Right atrium auricular region (tissue), 2 donors: ENCODE measurements at places on chromosomes 3 and 15. TPM values are rescaled to one million over a fixed set of nuclear protein-coding genes. Genes with fewer than 3 reads are reported as not detected.

The CDHR4 gene
- total RNA-seq = not detected

The DZIP3 gene
- 16.1 TPM for total RNA-seq

The TRH gene
- total RNA-seq = not detected

The AADACL2 gene
- total RNA-seq = not detected

The NANOGP8 gene
- 0.39 TPM for total RNA-seq

The SEMA3B gene
- 15.4 TPM for total RNA-seq

The PPP1R14D gene
- not detected for total RNA-seq

The ATP10A gene
- total RNA-seq = 6.0 TPM

The EPHA6 gene
- total RNA-seq = 0.35 TPM

The UQCRC1 gene
- total RNA-seq = 948 TPM

The FETUB gene
- not detected for total RNA-seq

The GASK1A gene
- 2.1 TPM for total RNA-seq

The ABI3BP gene
- 46.7 TPM for total RNA-seq

The TM4SF4 gene
- not detected for total RNA-seq

The VGLL3 gene
- total RNA-seq = 32.4 TPM

The TBCCD1 gene
- total RNA-seq = 8.6 TPM

The GRAMD1C gene
- total RNA-seq = 3.0 TPM

The ST3GAL6 gene
- 25.9 TPM for total RNA-seq

The CPNE9 gene
- total RNA-seq = not detected

The SKOR1 gene
- total RNA-seq = not detected

The GOLGA8G gene
- not detected for total RNA-seq

The VPS13C gene
- total RNA-seq = 41.9 TPM

The BAHD1 gene
- total RNA-seq = 11.6 TPM

The SLC51A gene
- total RNA-seq = not detected

The NR2E3 gene
- total RNA-seq = not detected

The SUSD5 gene
- 1.1 TPM for total RNA-seq

The MESP1 gene
- total RNA-seq = 2.3 TPM
